Progenitor cell of endocrine pancreas (in vitro differentiated cells): ENCODE measurements at places on chromosomes 7 and 10. TPM values are rescaled to one million over a fixed set of nuclear protein-coding genes. Genes with fewer than 3 reads are reported as not detected.
A peak's percentile ranks its signal among the peaks of the same experiment; 100 is the strongest.

- DNase-seq: peak; percentile 91
These were observed at the start of gene SRRM3 for GRCh38 chr7:76201732-76202665. TSS of gene SRRM3 (plus strand) at chr7:76201896. CDS start at chr7:76235067, 33,171 bp downstream.

- DNase-seq: peak; percentile 79
These were observed at the start of gene EFCAB10 for GRCh38 chr7:105581066-105581811. TSS of gene EFCAB10 (minus strand) at chr7:105581493. CDS start at chr7:105581463, 30 bp downstream.

DNA sequence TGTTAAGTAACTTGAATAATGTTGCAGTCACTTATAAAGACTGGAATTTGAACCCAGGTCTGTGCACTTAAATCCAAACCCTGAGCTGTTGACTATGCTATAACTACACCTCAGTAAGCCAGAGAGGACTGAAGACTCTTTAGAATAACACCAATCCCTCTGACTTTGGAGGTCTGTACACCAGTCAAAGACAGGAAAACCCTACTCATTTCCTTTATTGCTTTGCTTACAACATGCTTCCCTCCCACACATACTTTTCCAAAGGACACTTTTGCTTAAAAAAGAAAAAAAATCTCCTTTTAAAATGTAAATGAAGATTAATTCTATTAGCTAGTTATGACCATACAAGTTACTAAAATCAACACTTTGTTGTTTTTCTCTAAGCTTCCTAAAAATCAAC lies 184.7 kb upstream of the KCTD7 start:
- no peak for DNase-seq

Gene NEUROD6
- not detected in 2 replicates for total RNA-seq

Gene C7orf33
- total RNA-seq: not detected in 2 replicates

- no peak for DNase-seq
These were observed 257.8 kb upstream of the DKK1 start for GRCh38 chr10:52056291-52056690.

DNA sequence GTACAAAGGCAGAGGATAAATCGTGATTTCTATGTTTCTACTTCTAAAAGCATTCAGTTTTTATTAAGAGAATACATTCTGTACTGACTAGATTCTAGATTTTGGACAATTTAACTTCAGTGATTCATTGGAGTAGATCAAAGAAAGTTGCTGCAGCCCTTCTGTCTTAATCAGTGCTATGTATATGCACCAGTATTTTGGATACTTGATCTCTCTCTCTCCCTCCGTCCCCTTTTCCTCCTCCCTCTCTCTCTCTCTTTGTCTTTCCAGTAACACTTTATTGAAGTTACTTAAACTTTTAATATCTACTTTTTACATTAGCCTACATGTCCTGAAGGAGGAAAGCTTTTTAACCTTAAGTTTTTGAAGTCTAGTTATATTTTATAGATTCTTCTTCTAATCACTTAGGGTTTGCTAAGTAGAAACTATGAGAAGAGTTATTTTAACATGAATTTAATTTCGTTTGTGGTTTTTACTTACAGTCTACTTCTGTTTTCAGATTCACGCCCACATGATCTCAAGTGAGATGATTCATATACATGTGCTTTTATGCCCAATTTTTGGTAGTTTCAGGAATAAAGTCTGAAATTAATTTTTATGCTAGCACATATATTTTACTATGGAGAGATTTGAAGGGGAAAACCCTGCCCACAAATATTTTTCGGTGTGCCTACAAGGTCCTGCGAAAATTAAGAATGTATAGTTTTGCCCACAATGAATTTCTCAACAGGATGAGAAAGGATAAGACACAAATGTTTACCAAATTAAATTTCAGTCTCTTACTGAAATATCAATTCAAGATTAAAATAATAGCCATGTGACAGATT lies 9.1 kb downstream of the MDFIC start:
- DNase-seq: no peak

- DNase-seq: no peak
These were observed 18.7 kb downstream of the ECHDC3 start for GRCh38 chr10:11760861-11761260.

GRCh38 chr7:36289833-36290661 lies 99.6 kb upstream of the ANLN start:
- no peak for DNase-seq

- DNase-seq: no peak
These were observed 41.7 kb downstream of the VCL start for GRCh38 chr10:74039561-74040145.

DNA sequence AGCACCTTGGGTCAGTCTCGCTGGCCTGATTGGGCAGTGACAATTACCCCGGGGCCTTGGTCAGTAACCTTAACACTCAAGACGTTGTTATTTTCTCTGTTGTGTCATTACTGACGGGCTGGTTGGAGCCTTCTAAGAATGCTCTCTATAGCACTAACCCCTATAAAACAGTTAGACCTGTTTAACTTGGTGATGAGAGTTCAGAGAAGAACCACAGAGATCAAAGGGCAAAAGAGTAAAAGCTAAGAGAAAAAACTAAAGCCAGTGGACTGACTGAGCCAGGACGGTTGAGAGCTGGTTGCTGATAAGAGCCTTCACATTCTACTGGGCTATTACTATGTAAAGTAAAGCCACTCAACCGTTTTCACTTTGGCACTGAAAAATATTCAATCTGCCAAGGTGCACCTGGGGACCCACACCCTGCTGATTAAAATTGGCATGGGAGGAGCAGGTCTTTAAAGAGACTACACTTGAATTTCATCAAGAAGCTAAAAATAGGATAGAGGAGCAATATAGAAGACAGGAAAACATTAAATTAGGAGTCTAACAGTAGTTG lies 13.6 kb upstream of the ITGB1 start:
- DNase-seq: no peak

GRCh38 chr7:29564496-29565223 lies 1.0 kb downstream of the PRR15 start:
- DNase-seq: peak; percentile 41

Gene WASHC2A
- total RNA-seq: 40.4 and 50.5 TPM in 2 replicates

DNA sequence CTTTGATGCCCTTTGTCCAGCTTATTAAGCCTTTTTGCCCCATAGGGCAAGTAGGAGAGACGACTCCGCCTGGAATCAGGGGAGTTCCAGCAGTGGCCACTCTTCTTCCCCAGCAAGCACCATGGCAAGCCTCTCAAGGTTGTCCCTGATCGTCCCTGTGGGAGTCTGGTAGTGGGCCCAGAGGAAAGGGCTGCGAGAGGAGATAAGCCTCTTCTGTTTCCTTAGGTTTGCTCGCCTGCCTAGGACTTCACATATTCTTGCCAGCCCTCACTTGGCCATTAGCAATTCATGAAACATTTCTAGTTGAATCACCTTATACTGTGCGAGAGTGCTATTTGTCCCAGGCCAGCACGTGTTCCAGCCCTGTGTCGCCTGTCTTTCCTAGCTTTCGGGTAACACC lies 47.8 kb upstream of the CPN1 start:
- DNase-seq: no peak

Gene VSTM4
- total RNA-seq: 0.22 and 0.40 TPM in 2 replicates

DNA sequence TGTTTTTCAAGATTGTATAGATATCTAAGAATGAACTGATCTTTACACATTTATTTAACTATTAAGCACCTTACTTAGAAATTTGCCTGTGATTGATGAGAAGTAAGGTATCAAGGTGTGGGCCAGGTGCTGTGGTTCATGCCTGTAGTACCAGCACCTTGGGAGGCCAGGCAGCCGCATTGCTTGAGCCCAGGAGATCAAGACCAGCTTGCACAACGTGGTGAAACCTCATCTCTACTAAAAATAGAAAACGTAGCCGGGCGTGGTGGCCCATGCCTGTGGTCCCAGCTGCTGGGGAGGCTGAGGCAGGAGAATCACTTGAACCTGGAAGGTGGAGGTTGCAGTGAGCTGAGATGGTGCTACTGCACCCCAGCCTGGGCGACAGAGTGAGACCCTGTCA lies 33.7 kb downstream of the NME8 start:
- DNase-seq: no peak

Gene SPDYE6
- total RNA-seq: not detected in 2 replicates

Gene FAM200A
- total RNA-seq: 12.5 and 12.9 TPM in 2 replicates

DNA sequence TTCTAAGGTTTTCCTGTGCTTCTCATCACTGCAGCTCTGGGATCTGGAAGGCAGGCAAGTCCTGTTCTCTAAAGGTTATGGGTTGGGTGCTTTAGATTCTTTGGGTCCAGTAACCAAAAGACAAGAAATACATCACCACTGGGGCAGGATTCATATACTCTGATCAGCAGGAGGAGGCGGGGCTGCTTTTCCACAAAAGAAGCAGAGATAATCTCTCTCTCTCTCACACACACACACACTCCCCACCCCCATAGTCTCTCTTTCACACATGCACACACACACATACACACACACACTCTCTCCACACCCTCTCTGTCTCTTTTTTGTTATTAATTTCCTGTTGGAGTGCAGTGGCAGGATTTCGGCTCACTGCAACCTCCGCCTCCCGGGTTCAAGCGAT lies 13.0 kb upstream of the ACBD5 start:
- DNase-seq: no peak

GRCh38 chr7:55572378-55573233 lies at the start of gene VOPP1:
TSS of gene VOPP1 (minus strand) at chr7:55572502. CDS start at chr7:55572324, 178 bp downstream.
- peak; percentile 60 for DNase-seq
